ENCODE measurements at places on chromosomes 7 and 10. TPM values are rescaled to one million over a fixed set of nuclear protein-coding genes. Genes with fewer than 3 reads are reported as not detected.

GRCh38 chr10:79496896-79497295 is 15.4 kb upstream of the EIF5AL1 start:
- no peak for DNase-seq
- H3K27ac ChIP-seq, result no peak overlapping the region
- peaks cover 23% of the 10 kb centered on the region for H3K27me3 ChIP-seq
- no peaks in the 10 kb centered on the region for H3K4me1 ChIP-seq

- H3K36me3 ChIP-seq, result no peaks in the 10 kb centered on the region
- no peaks in the 10 kb centered on the region for H3K4me1 ChIP-seq
- DNase-seq, result no peak
- no peak overlapping the region for H3K27ac ChIP-seq
- H3K4me3 ChIP-seq, result no peak overlapping the region
Measured at GRCh38 chr7:22934473-22935065, 79.4 kb downstream of the HYCC1 start.

- DNase-seq, result no peak
- no peak overlapping the region for H3K4me3 ChIP-seq
- H3K36me3 ChIP-seq, result peaks cover under 1% of the 10 kb centered on the region
- no peak overlapping the region for H3K27ac ChIP-seq
- no peaks in the 10 kb centered on the region for H3K27me3 ChIP-seq
- H3K4me1 ChIP-seq, result peaks cover 7% of the 10 kb centered on the region
Measured at GRCh38 chr7:107480932-107481331, 11.1 kb downstream of the GPR22 start.

PITRM1 gene
- 76.3 TPM for total RNA-seq

DNA sequence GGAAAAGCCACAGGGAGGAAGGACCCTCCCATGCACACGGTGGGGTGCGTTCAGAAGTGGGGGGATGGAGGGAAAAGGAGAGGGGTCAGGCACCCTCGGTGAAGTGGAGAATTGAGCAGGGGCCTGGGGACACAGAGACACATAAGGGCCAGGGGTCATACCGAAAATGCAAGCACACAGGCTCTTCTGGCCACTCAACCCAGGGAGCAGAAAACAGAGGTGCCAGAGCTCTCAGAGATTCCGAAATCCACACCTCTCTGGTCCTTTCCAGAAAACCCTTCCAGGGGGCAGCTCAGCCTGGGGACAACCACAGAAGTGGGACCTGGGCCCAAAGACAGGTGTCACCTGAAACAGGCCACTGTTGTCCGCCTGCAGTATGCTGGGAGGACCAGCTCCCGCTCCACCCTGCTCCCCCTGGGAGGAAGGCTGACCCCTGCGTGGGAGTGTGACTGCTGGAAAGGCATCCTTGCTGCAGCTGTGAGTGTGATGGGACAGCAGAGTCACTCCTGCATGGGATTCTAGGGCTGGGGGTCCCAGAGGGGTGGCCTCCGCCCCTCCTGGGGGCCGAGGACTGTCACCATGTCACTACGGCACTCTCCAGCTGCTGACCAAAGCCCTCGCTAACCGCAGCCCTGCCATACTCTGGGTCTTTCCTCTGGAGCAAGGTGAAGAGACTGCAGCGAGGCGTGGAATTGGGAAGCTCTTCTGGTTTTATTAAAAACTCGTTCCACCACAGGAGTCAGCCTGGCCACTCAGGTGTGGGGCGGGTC is 63.1 kb downstream of the TMEM209 start:
- peak overlapping the region; percentile 36 for H3K27ac ChIP-seq
- H3K4me1 ChIP-seq, result peaks cover under 1% of the 10 kb centered on the region
- peaks cover 24% of the 10 kb centered on the region for H3K27me3 ChIP-seq
- no peak for DNase-seq
- peaks cover 9% of the 10 kb centered on the region for H3K36me3 ChIP-seq
- no peak overlapping the region for H3K4me3 ChIP-seq

NEURL1 gene
- total RNA-seq, result 3.6 TPM

VGF gene
- 0.10 TPM for total RNA-seq

DNA sequence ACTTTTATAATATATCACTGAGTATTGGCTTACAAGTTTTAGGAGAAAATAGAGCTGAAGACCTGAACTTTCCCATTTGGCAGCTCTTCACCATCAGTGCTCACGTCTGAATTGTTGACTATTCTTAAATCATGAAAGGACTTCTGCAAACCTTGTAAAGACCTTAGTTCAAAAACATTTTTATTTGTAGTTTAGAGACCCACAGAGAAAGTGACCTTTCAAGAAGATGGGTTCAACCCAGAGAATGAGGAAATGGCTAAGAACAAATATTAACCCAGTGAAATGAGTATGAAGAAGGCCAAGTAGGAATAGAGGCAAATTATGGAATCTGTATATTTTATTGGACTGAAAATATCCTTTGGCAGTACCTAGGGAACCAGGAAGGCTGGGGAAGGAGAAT is 1151.1 kb downstream of the GATA3 start:
- no peak overlapping the region for H3K27ac ChIP-seq
- no peak overlapping the region for H3K4me3 ChIP-seq
- no peaks in the 10 kb centered on the region for H3K4me1 ChIP-seq
- H3K36me3 ChIP-seq, result no peaks in the 10 kb centered on the region

BAMBI gene
- total RNA-seq, result 0.81 TPM

GRCh38 chr7:72403458-72404076 is 8.6 kb downstream of the CALN1 start:
- H3K4me1 ChIP-seq, result no peaks in the 10 kb centered on the region
- H3K27me3 ChIP-seq, result no peaks in the 10 kb centered on the region
- H3K4me3 ChIP-seq, result no peak overlapping the region
- no peak for DNase-seq
- no peak overlapping the region for H3K27ac ChIP-seq

DNA sequence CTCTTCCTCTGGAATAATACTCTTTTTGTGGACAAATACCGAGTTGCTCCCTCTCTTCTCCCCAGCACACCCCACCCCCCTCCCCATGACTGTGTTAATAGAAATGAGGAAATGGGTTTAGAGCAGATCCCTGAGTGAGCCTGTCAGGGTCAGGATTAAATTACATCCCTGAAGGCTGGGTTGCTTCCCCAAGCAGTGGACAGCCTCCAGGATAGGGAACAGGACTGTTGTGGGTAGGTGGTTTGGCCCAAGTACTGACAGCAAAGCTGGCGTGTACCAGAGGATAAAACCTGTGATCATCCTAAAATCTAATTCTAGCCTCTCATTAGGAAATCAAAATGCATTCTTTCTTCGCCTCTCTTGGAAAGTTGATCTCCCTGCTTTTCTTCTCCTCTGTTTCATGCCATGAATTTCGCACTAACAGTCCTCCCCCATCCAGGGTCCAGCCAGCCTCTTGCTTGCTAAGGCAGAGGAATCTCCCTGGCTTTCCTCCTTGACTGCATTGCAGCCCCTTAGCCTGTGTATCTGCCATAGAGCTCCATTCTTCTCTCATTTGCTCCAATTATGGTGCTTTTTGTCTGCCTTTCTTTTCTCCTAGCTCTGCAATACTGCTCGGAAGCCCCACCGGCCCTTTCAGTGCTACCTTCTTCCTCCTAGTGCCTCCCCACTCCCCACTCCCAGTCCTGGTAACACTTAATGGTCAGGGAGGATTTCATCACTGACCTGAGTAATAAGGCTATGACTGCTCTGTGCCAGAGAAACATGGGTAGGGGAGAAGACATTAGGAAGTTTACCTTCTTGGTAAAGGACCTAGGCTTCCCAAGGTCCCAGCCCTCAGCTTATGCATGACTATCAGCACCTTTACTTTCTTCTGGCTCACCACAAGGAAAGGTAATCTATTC is 8.4 kb downstream of the LRRC4 start:
- H3K27me3 ChIP-seq, result no peaks in the 10 kb centered on the region
- peaks cover 7% of the 10 kb centered on the region for H3K4me1 ChIP-seq
- H3K36me3 ChIP-seq, result peaks cover 12% of the 10 kb centered on the region
- DNase-seq, result no peak
- no peak overlapping the region for H3K27ac ChIP-seq

C7orf57 gene
- 0.31 TPM for total RNA-seq

GRCh38 chr10:14409856-14410458 is 79.2 kb upstream of the FRMD4A start:
- no peaks in the 10 kb centered on the region for H3K36me3 ChIP-seq
- no peak for DNase-seq
- peak overlapping the region; percentile 75 for H3K27ac ChIP-seq
- peaks cover 10% of the 10 kb centered on the region for H3K4me1 ChIP-seq
- H3K4me3 ChIP-seq, result no peak overlapping the region
- H3K27me3 ChIP-seq, result peaks cover 28% of the 10 kb centered on the region

GRCh38 chr10:104908581-104908980 is 267.5 kb downstream of the SORCS3 start:
- H3K36me3 ChIP-seq, result no peaks in the 10 kb centered on the region
- no peak overlapping the region for H3K27ac ChIP-seq
- H3K4me3 ChIP-seq, result no peak overlapping the region
- no peak for DNase-seq

DNA sequence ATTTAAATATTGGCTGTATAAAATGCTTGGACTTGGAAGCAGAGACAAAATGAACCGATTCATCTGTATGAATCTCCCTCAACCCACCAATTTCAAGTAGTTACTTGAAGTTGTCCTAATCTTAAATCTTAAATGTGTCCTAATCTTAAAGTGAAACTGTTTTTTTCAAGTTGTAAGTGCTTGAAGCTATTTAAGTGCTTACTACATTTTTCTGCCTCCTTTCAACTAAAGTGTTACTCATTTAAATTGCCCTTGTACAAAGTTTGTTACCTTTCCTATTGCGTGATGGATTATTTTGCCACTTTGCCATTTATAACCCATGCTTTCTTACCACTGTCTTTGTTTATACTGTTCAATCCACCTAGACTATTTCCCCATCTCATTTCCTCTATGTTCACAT is 2.8 kb downstream of the BCAP29 start:
- peak overlapping the region; percentile 20 for H3K4me3 ChIP-seq
- H3K36me3 ChIP-seq, result peaks cover 28% of the 10 kb centered on the region
- peaks cover 26% of the 10 kb centered on the region for H3K4me1 ChIP-seq
- no peak overlapping the region for H3K27ac ChIP-seq

- no peaks in the 10 kb centered on the region for H3K36me3 ChIP-seq
- no peak for DNase-seq
- H3K4me1 ChIP-seq, result peaks cover 6% of the 10 kb centered on the region
- H3K27ac ChIP-seq, result no peak overlapping the region
Measured at GRCh38 chr10:59623133-59624121, 86.2 kb downstream of the SLC16A9 start.

Measured in activated T-helper 1 cell treated with anti-CD3 and anti-CD28 coated beads, Interleukin-12 subunit alpha, Interleukin-12 subunit beta, Interleukin-2, Interleukin-4 antibody, amounts not matched to agents 30 ng/mL and 10 ng/mL and 1 ng/mL, durations not matched to agents 14 hours and 24 hours and 36 hours (primary cell).